Keratinocyte (primary cell): ENCODE measurements at places on chromosomes 7 and 10.

DNA sequence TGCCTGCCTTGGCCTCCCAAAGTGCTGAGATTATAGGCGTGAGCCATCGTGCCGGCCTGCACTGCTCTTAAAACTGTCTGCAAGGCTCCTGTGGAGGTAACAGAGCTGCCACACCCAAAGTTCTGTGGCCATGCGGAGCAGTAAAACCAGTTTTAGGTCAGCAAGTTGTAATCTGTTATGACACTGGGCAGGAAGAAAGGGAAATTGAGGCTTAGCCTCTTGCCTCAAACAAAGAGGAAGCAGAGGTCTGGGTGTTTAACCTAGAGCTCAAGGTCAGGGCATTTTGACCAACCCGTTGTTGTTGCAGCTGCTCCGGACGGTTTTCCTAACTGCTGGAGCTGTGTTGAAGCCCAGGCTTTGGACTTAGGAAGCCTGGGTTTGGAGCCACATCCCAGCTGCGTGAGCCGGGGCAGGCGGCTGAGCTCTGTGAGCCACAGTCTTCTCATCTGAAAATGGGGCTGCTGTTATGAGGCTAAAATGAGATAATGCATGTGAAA is 7.4 kb upstream of the RRP12 start:
- no peak for DNase-seq

- DNase-seq = no peak
Measured at GRCh38 chr7:25786936-25787335, 365.1 kb upstream of the NFE2L3 start.

DNA sequence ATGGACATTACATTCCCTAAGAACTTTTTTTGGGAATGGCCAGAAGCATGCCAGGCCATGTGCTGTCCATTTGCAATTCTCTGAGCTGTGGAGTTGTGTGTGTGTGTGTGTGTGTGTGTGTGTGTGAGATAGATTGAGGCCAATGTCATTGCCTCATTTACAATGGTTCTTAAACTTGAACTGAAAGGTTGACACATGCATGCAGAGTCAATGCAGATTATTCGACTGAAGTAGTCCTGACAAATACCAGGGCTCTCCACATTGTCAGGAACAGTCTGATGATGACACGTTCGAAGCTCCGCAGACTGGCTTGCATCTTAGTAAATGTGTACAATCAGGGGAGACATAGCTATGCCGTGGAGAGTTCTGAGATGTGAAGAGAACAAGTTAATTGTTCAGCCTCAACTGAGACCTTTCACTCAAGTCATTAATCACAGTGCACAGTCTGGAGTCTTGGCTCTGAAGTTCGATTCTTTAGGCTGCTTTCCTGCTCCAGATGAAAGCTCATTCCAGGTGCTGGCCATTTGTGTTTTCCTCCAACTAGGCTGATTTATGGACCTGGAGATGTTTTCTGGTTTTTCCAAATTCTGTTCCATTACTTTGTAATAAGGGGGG is 921.9 kb downstream of the LRMDA start:
- no peak for DNase-seq

DNA sequence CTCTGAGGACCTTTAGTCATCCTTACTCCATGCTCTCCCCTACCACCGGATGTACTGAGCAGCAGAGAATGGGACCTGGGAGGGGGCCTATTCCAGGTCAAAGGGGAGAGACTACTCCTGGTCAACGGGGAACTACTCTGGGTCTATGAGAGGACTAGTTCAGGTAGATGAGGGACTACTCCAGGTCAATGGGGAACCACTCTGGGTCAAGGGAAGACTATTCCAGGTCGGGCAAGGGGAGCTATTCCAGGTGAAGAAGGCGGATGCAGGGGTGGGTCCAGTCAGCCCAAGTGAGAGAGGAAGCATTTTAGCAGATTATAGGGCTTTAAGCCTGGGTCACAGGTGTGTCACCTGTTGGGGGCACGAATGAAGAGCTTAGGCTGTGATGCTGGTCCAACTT is 35.4 kb downstream of the CCM2 start:
- DNase-seq = no peak

GRCh38 chr7:121187222-121187621 is 141.6 kb upstream of the WNT16 start:
- DNase-seq = no peak

DNA sequence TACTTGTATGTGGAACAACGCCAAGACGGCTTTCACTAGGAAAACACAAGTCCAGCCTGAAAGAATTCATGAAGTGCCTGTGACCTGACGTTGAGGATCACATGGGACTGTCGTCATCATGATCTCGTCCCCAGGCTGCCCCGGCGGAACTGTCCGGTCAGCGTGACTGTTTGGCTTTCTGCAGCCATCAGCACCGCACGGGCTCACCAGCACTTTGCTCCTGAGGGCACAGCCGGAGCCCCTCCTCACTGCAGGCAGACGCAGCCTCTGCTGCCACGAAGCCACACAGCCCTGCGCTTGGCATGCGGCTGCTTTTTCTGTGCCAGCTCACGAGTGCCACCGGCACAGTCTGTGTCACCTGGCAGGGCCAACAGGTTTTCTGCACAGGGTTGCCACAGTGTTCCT is 9.4 kb upstream of the GET4 start:
- no peak for DNase-seq

- DNase-seq = no peak
Measured at GRCh38 chr7:85806321-85806720, 619.5 kb upstream of the SEMA3D start.

GRCh38 chr10:102796407-102797176 is 40.6 kb downstream of the CYP17A1 start:
- DNase-seq = no peak

DNA sequence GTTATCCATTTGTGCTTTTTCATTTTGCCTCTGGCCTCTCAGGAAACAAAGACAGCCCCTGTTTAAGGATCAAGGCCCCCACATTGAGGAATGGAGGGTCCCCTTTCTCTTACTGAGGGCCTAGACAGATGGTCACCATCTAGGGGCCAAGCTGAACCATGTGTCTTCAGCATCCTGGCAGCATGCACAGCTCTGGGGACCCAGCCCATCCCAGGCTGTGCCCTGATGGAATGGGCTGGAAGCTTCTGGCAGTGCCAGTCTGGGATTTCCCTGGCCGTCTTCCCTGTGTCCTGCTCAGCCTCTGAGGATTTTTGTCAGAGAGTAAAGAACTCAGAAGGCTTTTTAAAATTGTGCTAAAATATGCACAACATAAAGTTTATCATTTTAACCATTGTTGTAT is 116.8 kb downstream of the ITIH5 start:
- no peak for DNase-seq

GRCh38 chr7:48741545-48741944 is 182.8 kb upstream of the CDC14C start:
- no peak for DNase-seq

GRCh38 chr7:4261601-4261960 is 420.5 kb upstream of the FOXK1 start:
- DNase-seq = no peak

- no peak for DNase-seq
Measured at GRCh38 chr10:17216901-17217395, 11.1 kb upstream of the VIM start.

DNA sequence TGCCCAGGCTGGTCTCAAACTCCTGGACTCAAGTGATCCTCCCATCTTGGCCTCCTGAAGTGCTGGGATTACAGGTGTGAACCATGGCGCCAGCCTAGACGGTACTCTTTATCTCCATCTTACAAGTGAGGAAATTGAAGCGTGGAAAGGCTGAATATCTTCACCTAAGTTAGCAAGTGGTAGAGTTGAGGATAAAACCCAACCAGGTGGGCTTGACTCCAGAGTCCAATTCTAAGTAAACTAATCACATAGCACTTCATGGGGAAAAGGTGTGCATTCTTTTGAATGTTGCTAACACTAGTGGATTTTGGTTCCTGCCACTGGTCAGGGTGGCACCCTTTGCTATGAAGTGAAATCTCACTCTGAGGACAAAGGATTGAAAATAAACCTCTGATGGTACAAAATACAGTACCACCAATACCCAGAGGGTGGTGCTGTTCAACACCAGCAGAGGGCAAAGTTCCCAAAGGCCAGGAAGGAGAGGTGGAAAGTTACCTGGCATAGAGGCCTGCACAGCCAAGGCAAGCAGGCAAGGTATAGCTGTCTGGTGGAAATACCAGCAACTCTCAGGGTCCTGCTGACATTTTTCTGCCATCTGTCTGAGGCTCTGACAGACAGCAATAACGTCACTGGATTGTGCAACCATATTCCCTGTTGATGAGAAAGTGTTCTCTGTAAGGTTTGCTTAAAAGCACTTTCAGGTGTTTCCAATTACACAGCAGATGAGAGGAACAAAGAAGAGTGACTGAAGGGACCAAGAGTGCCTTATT is 17.6 kb downstream of the ZDHHC16 start:
- no peak for DNase-seq

DNA sequence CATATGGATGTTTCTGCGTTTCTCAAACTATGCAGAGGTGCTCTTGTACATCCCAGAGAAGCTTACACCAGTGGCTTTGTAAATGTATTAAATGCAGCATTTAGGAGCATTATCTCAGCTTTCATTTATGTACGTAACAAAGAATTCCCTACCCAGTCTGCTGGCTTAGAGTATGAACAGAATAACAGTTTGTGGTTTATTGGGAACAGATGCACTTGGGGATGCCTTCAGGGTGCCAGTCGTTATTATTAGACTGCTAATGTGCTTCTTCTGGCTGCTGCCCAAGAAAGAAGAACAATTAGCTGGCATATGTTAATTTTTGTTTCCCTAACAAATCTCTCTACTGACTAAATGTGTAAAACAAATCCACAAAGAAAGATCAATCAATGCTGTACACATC is 241.9 kb downstream of the FOXP2 start:
- no peak for DNase-seq

DNA sequence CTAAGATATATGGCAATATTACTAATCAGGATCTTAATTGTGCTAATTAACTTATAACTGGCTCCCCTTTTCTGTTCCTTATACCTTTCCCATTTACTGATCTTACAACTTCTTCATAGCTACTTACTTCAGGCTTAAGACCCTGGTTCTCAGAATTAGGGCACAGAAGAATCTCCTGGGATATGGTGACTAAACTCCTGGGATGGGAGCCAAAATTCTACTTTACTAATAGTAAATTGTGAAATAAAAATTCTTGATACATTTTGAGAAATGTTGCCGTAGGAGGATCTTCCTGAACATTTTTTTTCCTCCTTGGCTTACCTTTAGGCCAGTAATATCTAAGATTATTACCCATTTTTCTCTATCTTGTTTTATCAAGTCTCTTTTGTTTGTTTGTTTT is 309.5 kb downstream of the ATRNL1 start:
- DNase-seq = no peak

DNA sequence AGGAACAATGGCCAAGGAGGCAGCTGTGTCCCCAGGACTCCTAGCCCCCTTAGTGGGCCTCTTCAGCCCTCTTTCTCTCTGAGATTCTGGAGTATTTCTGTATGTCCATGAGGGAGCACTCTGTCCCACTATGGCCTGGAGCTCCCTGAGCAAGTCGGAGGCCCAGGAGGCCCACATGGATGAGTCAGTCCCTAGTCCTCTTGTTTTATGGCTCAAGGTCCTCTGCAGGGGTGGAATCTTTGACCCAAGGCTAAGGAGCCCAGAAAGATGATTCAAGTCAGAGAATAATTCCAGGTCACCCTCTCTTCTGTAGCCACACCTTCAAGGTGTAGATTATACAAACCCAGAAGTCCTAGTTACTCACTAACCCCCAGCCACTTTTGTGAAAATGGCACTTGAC is 125.6 kb downstream of the PLXNA4 start:
- no peak for DNase-seq

DNA sequence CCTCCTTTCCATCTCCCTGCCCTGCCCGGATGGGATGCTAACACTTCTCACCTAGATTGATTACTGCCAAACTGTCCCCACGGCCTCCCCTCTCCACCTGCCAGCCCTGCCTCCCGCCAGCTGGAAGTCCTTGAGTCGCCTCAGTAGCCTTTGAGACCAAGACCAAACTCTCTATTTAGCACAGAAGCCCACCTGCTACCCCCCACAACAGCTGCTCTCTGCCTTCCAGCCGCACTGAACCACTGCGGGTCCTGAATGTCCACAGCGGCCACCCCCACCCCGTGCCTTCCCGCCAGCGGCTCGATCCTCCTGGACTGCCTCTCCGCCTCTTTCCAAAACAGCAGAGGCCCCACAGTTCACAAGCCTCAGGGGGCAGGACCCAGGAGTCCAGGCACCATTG is 39.0 kb downstream of the FKBP6 start:
- no peak for DNase-seq

DNA sequence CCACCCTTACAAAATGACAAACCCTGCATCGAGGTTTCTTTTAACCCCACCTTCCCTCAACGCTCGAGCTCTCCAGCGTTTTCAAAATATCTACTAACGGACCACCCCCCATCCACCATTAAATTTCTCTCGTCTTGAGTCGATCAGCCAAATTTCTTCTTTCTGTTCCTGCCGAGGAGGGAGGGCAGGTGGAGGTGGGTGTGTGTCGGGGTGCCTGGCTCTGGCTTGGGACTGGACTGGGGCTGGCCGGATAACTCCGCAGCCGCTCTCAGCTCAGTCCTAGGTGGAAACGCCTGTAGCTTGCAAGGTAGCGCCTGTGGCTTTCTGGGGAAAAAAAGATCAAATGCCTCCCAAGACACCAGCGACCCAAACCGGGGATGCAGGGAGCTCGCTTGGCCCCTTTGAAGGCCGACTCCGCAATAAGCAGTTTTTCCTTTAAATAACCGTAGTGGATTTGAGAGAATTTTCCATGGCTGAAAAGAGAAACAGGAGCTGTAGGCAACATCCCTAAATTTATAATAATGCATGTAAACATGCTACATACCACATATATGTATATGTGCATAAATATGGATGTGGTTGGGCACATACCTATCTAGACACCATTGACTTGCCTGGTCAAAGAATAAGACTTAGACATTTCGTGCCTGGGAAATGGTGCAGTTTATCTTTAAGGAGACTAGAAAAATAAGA is 1.9 kb upstream of the TMEM178B start:
- DNase-seq = no peak

DNA sequence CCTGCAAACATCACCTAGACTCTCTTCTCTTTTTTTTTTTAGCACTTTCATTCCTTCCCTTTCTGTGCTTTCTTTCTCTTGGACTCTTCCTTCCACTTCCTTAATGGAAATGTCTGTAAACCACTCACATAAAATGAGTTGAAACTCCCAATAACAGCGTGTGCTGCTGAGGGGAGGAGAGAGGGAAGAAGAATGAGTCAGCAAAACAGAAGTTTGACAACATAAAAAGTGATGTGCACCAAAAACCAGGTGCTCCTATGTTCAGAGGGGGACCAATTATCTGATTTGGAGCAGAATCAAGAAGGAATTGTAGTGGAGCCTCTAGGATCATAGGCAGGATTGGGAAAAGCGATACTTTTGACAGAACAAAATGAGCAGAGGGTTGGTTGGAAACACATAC is 712.1 kb upstream of the IGFBP3 start:
- DNase-seq = no peak

GRCh38 chr7:39453743-39454355 is 112.4 kb upstream of the YAE1 start:
- peak; percentile 30 for DNase-seq

- peak; percentile 30 for DNase-seq
Measured at GRCh38 chr7:96178581-96178980, 143.3 kb downstream of the SLC25A13 start.

- DNase-seq = no peak
Measured at GRCh38 chr7:95693551-95694333, 78.6 kb upstream of the DYNC1I1 start.
